ENCODE measurements at places on chromosomes 16 and 17.

DNA sequence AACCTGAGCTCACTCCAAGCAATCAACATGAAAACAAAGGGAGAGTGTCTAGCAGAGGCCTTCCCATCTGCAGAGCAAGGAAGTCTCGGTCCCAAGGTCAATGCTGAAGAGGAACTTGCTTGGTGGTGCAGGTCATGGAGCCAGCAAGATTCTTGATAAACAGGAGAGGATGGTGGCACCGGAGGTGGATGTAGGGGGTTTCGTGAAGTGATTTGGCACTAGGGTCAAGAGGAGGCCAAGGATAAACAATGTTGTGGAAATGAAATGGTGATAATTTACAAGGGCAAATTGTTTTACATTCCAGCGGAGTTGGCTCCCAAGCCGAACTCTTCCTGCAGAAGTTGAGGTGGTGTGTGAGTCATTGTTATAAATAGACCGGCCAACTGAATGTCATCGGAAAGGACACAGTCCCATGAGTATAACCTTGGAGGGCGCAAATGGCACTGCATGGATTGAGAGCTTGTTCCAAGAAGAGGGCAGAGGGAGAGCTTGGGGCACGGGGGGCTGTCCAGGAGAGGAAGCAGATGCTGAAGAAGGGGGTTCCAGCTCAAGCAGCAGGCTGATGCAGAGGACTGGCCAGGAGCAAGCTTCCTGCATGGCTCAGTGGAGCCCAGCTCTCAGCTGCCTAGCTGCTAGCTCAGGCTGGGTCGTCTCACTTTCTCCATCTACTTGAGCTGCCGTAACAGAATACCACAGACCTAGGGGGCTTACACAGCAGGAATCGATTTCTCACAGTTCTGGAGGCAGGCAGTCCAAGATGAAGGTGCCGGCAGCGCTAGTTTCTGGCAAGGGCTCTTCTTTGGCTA is 136.6 kb downstream of the COPRS start:
- DNase-seq, result no peak

DNA sequence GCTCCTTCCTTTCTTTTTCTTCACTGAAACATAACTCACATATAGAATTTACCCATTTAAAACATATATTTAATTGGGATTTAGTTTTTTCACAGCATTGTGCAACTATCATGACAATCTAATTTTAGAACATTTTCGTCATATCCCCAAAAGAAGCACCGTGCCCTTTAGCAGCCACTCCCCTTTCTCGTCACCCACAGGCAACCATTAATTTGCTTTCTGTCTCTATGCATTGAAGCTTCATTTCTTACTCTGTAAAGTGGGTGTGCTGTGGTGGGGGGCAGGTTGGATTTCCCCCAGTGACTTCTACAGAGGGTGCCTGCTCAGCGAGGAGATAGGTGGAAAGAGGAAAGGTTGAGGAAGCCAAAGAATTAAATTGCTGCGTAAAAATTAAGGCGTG is 35.8 kb downstream of the MRC2 start:
- no peak for DNase-seq

- no peak for DNase-seq
Observed at GRCh38 chr17:56623383-56623782, 29.9 kb downstream of the NOG start.

DNA sequence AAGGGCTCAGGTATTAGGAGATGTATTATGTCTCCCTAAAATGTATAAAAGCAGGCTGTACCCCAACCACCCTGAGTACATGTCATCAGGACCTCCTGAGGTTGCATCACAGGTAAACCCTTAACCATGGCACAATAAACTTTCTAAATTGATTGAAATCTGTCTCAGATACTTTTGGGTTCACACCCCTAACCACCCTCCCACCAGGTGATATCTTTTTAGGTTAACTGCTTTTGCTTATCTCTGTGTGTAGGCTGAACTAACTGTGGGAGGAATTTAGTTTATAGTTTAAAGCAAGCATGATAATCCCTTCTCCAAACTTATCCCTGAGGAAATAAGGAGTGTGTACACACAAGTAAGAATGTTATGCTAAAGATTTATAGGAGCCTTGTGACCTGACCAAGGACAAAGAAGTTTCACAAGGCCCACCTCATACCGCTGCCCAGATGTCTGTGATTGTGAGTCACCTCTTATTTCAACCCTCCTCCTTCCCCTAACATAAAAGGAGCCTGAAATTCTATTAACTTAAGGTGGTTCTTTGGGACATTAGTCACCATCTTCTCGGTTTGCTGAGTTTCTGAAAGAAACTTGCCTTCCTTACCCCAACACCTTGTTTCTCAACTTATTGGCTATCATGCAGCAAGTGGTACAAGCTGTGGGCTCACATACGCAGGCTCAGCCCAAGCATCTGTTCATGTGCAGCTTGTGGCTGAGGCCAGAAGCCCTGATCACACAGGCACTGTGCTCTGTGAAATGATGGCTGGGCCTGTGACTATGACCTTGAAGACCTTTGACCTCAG is 11.3 kb downstream of the PRSS22 start:
- no peak for DNase-seq

DNA sequence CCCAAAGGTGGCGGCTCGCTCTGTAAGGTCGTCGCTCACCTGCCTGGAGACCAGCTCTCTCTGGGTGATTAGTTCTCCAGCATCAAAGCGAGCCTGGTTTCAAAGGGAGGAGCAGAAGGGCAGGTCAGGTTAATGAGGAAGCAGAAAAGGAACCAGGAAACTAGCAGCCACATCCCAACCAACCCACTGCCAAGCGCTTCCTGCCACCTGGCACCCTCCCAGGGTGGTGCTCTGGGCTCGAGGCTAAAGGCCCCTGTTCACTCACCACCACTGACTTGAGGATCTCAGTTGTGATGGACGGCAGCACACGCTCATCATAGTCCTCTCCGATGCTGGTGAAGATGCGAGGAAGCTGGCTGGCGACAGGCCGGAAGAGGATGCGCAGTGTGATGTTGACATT is 5.6 kb downstream of the PHB1 start:
- DNase-seq, result no peak

Data from stimulated activated CD8-positive, alpha-beta memory T cell treated with anti-CD3 and anti-CD28 coated beads, Interleukin-12 subunit alpha, Interleukin-12 subunit beta, amount 100 ng/mL, for 4 hours (primary cell).